Iris pigment epithelial cell (primary cell): ENCODE measurements at places on chromosomes 2 and 18.

DNA sequence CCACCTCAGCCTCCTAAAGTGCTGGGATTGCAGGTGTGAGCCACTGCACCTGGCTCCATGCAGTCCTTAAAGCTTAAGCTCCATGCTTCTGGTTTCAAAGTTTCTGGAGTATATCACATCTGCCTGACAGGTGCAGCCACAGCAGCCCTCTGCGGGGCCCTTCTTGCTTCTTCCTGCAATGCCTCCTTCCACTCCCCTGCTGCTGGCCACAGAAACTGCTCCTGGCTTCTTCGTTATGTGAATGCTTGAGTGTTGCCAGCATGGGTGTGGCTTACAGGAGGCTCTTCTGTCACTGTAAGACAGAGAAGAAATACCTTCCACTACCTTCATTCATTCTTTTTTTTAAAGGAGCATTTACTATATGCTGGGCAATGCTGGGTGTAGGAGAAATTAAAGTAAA lies 10.1 kb upstream of the CCBE1 start:
- DNase-seq, result no peak

GRCh38 chr2:113133704-113134598 lies 6.6 kb downstream of the IL1RN start:
- no peak for DNase-seq

- DNase-seq, result no peak
Measured at GRCh38 chr2:143402451-143402850, 273.2 kb downstream of the ARHGAP15 start.

- no peak for DNase-seq
Measured at GRCh38 chr18:76567835-76568445, 72.9 kb upstream of the ZNF516 start.

GRCh38 chr2:120261387-120262006 lies 8.8 kb downstream of the RALB start:
- no peak for DNase-seq

DNA sequence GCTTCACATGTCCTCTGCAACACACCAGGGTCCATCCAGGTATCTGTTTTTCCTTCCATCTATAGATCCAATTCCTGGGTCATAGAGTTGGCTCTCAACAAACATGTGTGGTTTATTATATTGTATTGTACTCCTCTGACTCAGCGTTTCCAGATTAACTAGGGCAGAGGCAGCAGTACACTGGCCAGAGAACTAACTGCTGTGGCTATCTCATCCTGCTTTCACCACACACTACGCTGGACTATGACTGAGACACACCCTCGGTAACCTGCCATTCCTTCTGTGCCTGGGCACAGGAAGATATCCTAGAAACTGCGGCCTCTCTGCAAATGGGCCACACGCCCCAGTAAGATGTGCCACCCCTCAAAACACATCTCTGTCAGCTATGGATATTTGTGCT lies 159.8 kb upstream of the STK17B start:
- DNase-seq, result peak; percentile 92

GRCh38 chr2:85400541-85401463 lies 9.4 kb downstream of the CAPG start:
- DNase-seq, result no peak

DNA sequence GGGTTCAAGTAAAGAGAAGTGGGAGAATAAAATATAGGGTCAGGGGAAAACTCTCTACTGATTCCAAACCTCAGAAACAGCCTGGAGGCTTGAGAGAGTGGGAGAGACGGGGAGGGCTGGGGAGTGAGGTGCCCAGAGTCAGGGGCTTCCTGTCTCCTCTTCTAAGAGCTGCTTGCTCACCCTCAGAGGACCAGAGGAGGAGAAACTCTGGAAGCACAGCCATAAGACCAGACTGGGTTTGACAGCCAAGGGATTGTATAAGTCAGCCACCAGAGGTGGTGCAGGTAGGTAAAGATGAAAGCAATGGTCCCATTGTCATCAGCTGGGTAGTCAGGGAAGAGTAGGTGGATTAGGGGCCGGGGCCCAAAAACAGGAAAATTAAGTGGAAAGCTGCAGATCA lies 259.4 kb downstream of the TNS1 start:
- no peak for DNase-seq

GRCh38 chr2:151009437-151010175 lies 252.1 kb downstream of the RBM43 start:
- DNase-seq, result no peak

GRCh38 chr18:69830189-69830588 lies 117.5 kb downstream of the CD226 start:
- DNase-seq, result no peak

DNA sequence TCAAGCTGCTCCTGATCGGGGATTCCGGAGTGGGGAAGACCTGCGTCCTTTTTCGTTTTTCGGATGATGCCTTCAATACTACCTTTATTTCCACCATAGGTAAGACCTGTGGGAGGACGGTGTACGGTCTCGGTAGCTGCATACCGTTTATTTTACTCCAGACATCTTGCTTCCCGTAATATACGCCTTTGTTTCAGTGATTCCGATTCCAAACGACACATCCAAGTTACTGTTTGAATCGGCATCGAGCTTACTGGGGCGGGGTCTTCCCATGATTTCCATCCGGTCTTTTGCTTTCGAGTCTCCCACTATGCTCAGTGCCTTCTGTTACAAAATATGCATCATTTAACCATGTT lies 731 bp downstream of the RAB10 start:
- DNase-seq, result peak; percentile 24

- DNase-seq, result no peak
Measured at GRCh38 chr2:197368412-197368811, 57.8 kb upstream of the ANKRD44 start.

GRCh38 chr18:45254709-45255082 lies 360.6 kb upstream of the SLC14A2 start:
- no peak for DNase-seq

- DNase-seq, result peak; percentile 89
Measured at GRCh38 chr18:58241877-58242276, 197.9 kb downstream of the NEDD4L start.

DNA sequence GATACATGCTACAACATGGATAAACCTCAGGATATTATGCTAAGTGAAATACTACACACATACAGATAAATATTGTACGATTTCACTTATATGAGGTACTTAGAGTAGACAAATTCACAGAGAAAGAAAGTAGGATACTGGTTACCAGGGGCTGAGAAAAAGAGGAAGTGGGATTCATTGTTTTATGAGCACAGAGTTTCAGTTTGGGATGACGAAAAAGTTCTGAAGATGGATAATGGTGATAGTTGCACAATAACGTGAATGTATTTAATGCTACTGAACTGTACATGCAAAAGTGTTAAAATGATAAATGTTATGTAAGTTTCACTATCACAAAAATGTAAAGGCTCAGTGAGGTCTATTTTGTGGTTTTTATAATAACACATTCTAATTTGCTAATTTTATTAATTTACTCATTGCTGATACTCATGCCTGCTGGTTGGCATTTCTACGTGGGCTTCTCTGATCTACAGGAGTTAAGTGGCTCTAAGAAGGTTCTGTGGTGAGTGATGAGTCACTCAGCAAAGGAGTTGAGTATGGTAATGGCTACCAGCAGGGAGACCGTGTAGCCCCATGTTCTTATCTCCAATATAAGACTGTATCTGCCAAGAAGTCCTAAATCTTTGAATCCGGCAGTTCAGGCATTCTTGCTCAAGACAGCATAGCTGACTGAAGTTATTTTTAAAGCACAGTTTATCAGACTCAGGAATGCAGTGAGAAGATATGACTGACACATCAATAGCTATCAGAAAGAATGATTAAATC lies 41.1 kb downstream of the UPP2 start:
- DNase-seq, result peak; percentile 51

DNA sequence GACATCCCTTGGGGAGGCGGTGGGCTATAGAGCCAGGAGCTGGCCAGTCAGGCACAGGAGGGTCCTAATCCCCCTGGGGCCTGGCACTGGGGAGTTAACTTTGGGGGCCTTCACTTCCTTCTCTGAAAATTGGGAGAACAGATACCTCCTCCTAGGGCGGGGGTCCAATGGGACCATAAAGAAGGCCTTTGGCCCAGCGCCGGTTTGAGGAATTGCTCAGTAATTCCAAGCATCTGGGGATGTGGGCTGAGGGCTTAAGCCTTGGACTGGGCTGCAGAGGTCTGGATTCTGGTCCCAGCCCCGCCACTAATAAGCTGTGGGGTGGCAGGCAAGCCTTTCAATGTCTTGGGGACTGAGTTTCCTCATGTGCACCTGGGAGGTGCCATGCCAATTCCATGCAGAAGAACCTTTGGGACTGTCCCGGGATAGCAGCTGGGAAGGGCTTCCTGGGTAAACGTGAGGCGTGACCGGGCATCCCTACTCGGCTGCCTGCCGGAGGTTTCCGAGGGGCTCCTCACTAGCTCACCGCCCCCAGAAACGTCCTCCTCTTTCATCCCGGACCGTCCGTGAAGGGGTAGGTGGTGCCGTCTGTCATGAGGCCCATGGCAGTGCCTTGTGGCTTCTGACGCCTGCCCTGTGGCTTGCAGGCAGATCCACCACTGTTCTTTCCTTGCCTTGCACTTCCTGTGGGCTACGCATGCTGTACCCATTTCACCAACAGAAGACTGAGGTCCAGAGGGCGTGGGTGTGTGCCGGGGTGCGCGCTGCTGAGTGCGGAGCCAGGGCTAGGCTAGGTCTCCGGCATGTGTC lies 67.4 kb upstream of the HPCAL1 start:
- DNase-seq, result no peak

- no peak for DNase-seq
Measured at GRCh38 chr2:131037398-131038257, 55.6 kb downstream of the FAM168B start.

- DNase-seq, result peak; percentile 78
Measured at GRCh38 chr2:43225093-43225787, 1.2 kb downstream of the ZFP36L2 start.

- DNase-seq, result peak; percentile 62
Measured at GRCh38 chr18:70046207-70046606, 98.5 kb upstream of the CD226 start.

GRCh38 chr2:235623111-235623510 lies 129.3 kb downstream of the AGAP1 start:
- no peak for DNase-seq

GRCh38 chr2:172119089-172119488 lies 16.4 kb upstream of the DLX2 start:
- peak; percentile 81 for DNase-seq
